CD4-positive, alpha-beta T cell (primary cell): ENCODE measurements at places on chromosomes 12 and 14.

- no peak for DNase-seq
Observed at GRCh38 chr12:129049917-129050316, 196.6 kb downstream of the GLT1D1 start.

GRCh38 chr14:103890821-103891666 lies 37.2 kb upstream of the TDRD9 start:
- no peak for DNase-seq

GRCh38 chr14:102221026-102221425 lies 81.3 kb downstream of the WDR20 start:
- DNase-seq, result no peak

GRCh38 chr12:16062611-16063010 lies 151.5 kb downstream of the DERA start:
- no peak for DNase-seq

DNA sequence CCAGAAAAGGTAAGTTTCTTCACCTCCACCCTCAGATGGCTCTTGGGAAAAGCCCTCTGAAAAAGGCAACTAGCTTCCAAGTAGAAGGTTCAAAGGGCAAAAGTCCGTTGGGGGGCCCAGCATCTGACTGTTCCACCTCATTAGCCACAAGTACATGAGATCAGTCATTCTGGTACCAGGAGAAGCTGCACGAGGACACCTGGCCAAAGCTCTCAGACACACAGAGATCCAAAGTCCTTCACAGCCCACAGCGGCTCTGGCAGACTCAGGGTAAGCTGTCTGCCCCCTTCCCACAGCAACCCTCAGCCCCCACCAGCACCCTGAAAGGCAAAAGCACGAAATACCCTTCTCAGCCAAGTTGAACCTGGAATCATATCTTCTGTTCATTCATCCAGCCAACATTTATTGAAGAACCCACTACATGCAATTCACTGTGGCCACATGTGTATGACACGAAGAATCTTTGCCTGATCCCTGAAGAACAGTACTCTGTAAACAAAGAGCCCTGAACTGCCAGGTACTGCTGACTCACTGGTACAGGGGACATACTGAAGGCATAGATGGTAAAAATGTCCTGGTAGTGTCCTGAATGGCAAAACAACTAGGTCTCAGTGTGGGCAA lies 19.0 kb downstream of the SLC7A7 start:
- no peak for DNase-seq

DNA sequence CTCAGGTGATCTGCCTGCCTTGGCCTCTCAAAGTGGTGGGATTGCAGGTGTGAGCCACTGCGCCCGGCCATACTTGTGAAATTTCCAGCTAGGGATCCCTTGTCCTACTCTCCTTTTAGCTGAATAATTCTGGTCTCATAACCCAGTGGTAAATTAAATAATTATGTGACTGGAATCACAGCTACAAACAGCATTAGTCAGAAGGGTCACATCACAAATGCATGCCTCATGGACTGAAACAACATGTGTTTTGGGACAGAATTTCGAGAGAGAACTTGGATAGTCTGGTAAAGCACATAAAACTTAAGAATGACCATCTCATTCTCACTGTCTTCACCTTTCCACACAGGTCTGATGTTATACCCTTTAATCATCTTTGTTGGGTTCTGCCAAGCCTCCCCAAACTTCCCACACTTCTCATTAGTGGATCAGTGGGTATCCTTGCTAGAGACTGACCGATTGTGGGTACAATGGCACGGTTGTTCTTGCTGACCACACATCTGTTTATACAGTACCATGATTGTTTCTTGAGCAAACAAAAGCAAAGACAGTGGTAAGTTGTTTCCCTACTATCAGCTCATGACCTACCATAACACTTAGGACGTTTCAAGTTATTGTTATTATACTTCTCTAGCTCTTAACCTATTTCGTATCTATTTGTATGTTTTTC lies 5.1 kb downstream of the GPRC5D start:
- no peak for DNase-seq

DNA sequence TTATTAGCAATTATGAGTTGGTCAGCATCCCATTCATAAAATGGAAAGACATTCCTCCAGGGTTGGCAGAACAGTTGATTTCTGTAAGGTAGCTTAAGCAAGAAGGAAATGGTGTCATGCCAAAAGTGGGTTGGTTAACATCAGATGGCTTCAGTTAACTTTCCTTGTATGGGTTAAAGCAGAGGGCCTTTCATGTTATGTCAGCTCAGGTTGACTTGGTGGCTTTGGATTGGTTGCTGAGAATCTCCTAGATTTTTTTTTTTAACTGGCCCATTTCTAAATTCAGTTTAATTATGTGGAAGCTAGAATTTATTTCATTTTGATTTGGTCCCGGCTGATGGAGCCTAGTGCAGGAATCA lies 87.8 kb downstream of the BBS10 start:
- no peak for DNase-seq

DNA sequence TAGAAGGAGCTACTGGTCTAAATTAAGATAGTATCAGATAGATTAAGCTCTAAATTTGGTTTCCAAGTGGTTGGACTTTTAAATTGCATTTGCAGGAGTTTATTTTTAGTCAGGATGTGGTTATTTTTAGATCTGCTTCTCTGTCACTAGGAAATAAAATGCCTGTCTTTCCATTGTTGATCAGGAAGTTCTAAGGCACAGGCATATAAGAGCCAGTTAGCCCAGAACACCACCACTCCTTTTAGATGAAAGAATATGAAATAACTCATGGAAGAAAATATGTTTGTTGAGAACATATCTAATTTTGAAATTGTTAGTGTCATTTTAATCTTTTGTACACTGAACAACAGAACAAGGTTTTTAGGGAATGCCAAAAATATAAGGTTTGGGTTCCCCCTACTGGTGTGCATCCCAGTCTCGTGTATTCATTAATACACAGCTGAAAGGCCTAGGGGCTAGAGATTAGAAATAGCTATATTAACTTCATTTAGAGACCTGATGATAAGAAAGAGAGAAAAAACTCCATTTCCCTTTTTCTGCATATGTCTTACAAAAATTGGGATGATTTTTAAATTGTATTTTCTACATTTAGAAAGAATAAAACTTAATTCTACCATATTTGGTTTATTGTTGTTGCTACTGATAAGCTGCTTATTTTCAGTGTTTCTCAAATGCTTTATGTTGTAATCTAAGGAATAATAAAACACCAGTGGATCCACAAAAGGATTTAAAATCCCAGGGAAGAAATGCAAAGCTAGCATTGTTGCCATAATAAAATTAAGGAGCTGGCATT lies 67.2 kb downstream of the RIC8B start:
- DNase-seq, result peak; percentile 12

DNA sequence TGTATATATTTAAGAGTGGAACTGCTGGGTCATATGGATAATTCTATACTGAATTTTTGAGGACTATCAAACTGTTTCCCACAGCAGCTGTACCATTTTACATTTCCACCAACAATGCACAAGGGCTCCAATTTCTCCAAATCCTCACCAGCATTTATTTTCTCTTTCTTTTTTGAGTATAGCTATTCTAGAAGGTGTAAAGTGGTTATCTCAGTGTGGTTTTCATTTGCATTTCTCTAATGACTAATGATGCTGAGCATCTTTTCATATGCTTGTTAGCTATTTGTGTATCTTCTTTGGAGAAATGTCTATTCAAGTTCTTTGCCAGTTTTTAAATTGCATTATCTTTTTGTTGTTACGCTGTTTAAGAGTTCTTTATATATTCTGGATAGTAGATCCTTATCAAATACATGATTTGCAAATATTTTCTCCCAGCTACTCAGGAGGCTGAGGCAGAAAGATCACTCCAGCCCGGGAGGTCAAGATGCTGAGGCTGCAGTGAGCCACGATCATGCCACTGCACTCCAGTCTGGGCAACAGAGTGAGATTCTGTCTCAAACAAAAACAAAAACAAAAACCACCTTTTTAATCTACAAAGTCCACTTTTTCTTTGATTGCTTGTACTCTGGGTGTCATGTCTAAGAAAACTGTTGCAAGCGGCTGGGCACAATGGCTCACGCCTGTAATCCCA lies 32.8 kb downstream of the GTF2A1 start:
- no peak for DNase-seq

- DNase-seq, result no peak
Observed at GRCh38 chr12:117330441-117331113, 30.8 kb downstream of the NOS1 start.

DNA sequence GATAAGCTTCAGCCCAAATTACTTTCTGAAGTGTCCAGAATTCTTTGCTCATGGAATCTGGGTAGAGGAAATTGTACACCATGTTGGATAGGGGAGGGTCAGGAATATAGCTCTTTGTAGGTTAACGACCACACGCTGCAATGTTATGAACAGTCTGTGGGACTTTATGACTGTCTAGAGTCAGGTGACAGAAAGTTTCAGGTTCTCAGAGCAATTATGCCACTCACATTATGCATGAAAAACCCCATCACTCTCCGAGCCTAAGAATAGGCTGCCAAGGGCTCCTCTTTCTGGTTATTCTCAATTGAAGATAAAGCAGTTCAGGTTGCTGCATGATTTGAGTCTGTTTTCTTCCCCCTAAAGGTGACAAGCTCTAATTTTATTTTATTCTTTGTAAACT lies 430.9 kb downstream of the ATP23 start:
- no peak for DNase-seq

- no peak for DNase-seq
Observed at GRCh38 chr14:83356080-83356479, 1822.4 kb upstream of the SEL1L start.

DNA sequence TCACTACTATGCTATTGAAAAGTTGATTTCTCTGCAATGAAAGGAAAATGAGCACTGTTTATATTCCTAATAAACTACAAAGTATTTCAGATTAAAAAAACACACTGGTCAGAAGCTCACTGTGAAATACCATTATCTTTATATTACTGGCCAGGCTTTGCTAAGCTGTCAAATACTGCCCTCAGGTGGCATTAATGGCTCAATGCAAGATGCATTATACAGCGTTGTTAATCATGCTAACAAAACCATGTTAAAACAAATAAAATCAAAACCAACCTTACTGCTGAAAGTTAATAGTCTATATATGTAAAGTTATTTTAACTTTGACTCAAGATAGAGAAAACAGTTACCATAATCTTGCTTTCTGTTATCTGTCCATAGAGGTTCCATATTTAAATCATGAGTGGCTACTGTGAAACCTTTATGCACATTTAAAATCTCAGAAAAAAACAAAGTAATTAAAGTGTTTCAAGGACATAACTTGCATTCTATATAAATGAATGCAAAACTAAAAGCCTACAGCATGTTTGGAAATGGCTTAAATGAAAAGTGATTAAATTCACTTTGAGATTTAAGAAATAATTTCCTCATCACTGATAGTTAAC lies 121.7 kb downstream of the RALGAPA1 start:
- peak; percentile 23 for DNase-seq

GRCh38 chr12:128114485-128114884 lies 152.5 kb upstream of the TMEM132C start:
- no peak for DNase-seq

DNA sequence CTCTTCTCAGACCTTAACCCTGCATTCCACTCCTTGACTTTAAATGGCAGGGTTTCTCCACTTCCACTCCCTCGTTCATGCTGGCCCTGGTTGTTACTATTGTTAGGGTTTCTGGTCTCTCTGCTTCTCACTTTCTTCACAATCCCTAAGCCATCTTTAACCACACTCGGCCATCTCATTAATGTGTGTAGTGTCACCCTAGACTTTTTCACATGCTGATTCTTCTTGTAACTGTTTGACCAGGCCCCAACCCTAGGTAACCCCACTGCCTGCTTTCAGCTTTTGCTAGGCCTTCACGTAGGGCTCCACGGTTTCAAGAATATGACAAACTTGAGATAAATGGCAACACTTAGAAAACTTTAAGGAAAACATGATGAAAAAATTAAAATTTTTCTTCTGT lies 195.1 kb downstream of the IPO8 start:
- DNase-seq, result no peak

DNA sequence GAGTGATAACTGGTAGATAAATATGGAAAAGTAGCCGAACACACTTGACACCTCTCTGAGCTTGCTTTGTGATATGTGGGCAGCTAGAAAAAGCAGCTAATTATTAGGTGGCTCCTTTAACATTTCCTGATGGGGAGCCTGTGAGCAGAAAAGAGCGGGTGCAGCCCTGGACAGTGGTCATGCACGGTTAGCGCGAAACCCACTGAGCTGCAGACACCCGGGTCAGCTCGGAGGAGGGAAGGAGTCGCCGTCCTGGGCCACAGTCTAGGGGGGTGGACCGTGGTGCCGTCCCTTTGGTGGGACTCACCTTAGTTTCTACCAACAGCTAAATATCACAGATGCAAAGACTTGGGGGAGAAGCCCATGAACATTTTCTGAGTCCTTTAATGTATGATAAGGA lies 6.6 kb downstream of the COA8 start:
- DNase-seq, result no peak

GRCh38 chr12:87866578-87867292 lies 162.5 kb downstream of the C12orf50 start:
- DNase-seq, result no peak
